ENCODE measurements at places on chromosomes 2 and 18.

- DNase-seq: no peak
Measured at GRCh38 chr2:103174711-103175110, 412.9 kb downstream of the TMEM182 start.

- no peak for DNase-seq
Measured at GRCh38 chr2:42092084-42092996, 44.5 kb downstream of the PKDCC start.

DNA sequence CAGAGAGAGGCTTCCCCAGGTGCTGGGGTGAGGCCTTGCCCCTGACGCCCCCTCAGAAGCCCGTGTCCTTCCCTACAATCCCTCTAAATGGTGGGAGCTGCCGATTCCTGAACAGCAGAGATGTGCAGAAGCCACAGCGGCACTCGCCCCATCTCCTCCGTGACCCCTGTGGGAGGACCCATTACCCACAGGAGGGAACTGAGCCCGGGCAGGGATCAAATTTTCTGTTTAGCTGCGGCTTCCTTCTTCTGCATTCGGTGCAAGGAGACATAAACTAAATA is 181.2 kb upstream of the RAB6C start:
- DNase-seq: no peak

DNA sequence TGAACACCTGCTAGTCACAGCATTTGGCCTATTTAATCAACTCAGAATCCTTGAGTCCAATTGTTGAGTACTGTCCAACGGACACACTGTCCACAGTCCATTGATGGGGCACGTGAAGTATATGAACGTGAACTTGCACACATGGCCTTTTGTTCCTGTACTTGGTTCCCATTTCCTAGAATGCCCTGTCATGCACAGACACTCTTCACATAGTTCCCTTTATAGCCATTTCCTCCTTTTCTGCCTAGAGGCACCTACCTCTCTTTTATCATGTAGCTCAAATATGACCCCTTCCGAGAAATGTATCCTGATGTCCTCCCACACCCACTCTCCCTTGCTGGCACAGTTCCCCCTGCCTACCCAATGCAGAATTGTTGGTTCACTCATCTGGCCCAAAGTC is 8.7 kb upstream of the CRYGA start:
- no peak for DNase-seq

GRCh38 chr2:67091681-67092080 is 305.5 kb upstream of the ETAA1 start:
- no peak for DNase-seq

DNA sequence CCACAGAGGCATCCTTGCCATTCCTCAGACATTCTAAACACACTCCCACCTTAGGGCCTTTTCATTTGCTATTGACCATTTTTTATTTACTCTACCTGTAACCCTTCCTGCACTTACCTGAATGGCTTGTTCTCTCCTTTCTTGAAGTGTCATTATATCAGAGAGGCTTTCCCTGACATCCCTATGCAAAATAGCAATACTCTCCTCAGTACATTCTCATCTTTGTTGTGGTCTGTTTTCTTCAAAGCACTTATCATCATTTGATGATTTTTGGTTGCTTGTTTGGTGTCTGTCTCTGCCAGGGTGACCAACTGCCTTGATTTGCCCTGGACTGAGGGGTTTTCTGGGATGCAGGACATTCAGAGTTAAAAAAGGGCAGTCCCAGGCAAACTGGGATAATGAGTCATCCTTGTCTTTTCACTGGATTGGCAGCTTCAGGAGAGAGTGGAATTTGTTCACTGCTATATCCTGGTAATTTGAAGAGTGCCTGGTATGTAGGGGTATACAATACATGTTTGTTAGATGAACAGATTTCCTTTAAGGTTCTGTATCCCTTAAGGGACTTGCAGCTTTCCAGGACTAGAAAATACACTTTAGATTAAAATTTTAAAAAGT is 102.4 kb downstream of the BABAM2 start:
- DNase-seq: no peak

DNA sequence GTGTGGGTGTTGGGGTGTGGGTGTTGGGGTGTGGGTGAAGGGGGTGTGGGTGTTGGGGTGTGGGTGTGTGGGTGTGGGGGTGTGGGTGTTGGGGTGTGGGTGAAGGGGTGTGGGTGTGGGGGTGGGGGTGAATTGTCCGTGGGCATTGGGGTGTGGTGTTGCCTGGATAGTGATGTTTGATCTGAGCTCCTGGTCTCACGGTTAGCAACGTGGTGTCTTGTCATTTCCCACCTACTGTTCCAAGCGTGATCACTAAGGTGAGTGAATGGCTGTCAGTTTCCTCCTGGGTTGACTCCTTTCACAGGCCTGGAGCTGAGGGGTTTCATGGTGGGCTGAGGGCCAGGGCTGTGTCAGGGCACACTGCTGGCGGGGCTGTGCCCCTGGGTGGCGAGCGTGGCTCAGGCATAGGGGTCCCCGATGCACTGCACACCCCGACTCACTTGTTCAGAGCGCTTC is 27.2 kb downstream of the RTP5 start:
- DNase-seq: no peak

DNA sequence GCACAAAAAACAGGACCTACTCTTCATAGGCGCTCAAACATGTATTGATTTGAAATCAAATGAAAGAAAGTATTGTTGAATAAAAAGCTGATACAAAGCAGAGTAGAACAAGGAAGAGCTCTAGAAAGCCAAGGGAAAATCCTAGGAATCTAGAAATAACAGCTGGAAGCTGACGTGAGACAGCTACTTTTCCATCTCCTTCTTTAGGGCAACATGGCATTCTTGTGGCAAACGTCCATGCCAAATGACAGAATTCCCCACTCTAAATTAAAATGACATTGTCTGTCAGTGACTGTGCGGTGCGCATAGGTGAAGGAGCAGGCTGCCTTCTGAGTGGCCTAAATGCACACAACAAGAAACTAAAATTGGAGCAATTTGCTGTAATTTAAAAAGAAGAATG is 557.4 kb downstream of the SOX11 start:
- DNase-seq: no peak

- DNase-seq: peak; percentile 13
Measured at GRCh38 chr2:241848761-241849615, 9.7 kb downstream of the PDCD1 start.

GRCh38 chr2:101111917-101112771 is 39.0 kb downstream of the TBC1D8 start:
- DNase-seq: no peak

- DNase-seq: no peak
Measured at GRCh38 chr18:41545091-41545888, 409.7 kb upstream of the PIK3C3 start.

DNA sequence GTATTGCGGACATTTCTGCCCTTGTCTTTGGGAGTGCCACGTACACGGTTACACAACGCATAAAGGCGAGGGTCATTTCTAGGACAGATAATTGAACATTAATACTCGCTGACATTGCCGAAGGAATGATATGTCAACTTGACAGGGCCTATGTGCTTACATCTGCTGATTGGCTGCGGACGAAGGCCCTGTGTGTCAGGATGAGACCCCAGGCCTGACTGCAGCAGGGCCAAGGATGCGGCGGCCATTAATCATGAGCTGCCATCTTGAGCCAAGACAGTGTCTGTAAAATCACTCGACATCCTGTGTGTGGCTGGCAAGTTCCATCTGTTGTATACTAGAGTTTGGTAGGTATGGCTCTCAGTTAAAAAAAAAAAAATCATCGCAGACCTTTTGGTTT is 96.6 kb downstream of the MEIS1 start:
- DNase-seq: no peak

DNA sequence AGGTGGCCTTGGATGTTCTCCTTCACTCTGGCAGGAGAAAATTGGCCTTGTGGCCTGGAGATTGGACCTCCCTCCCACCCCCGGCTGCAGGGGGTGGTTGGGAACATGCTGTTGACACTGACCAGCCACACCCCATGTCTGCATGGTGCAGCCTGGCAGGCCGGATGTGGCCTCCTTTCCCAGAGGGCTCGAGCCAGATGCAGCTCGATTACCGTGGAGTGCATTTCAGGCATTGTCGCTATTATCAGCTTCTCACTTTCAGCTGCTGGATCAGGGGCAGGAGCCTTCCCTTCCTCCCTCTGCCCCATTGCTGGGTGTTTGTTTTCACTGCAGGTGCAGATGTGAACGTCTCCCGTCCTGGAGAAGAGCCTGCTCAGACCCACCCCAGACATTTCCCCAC is 211.0 kb upstream of the SIX2 start:
- no peak for DNase-seq

DNA sequence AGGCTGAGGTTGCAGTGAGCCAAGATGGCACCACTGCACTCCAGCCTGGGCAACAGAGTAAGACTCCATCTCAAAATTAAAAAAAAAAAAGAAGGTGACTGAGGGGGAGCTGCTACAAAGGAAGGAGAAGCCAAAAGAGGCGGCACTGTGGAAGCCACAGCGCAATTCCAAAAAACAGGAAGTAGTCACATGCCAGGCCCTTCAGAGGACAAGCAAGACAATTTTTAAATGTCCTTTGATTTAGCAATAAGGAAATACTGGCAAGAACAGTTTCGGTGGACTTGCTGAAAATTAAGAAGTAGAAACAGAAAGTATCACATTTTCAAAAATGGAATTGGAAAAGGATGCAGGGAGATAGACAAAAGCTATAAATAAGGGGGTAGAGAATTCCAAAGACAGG is 122.8 kb downstream of the OSBPL1A start:
- no peak for DNase-seq

GRCh38 chr2:189116087-189116486 is 63.5 kb downstream of the COL5A2 start:
- DNase-seq: no peak

DNA sequence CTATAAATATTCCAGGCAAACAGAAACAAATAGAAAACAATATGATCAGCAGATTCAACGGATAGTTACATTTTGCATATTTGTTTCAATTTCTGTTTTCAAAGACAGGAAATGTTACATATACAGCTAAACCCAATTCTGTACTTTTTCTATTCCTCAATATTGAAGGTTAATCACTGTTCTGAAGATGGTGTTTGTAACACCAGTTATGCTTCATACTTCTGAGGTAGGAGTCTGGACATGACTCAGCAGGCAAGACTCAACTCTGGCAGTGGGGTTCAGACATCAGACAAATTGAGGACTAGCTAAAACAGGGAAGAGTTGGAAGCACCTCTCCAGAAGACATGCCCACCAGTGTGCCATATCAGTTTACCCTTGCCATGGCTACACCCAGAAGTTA is 16.6 kb downstream of the SERPINB13 start:
- peak; percentile 60 for DNase-seq

DNA sequence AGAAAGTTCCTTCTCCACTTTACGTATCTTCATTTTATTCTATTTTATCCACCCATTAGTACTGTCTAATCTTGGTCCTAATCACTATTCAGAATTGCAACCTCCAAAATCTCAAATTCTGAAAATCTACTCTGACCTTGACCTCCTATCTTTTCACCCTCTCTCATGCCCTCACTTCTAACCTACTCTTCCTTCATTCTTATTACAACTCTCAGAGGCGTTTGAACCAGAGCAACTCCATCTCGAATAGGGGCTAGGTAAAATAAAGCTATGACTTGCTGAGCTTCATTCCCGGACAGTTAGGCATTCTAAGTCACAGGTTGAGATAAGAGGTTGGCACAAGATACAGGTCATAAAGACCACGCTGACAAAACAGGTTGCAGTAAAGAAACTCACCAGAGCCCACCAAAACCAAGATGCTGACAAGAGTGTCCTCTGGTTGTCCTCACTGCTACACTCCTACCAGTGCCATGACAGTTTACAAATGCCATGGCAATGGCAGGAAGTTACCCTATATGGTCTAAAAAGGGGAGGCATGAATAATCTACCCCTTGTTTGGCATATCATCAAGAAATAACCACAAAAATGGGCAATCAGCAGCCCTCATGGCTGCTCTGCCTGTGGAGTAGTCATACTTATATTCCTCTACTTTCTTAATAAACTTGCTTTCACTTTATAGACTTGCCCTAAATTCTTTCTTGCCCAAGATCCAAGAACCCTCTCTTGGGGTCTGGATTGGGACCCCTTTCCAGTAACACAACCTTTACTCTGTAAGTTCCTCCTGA is 11.4 kb downstream of the CCDC88A start:
- no peak for DNase-seq

DNA sequence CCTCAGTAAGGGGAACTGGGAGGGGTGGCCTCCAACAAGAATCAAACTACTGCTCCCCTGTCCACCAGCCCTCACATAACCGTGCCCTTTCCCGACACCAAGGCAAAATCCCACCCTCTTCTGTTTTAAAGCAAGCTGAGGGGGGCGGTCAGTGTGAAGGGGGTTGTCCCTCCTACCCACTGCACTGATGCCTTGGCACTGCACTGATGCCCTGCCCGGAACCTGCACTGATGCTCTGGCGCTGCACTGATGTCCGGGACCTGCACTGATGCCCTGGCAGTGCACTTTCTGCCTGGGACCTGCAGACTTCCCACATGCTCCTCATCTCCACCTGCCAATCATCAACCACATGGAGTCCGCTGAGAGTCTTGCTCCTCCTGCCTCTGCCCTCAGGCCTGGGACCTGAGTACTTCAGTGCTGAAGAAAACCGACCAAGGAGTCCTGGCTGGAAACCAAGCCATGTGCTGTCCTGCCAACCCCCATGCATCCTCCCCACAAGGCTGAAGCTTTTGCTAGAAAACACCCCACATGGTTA is 179.5 kb downstream of the SMAD2 start:
- no peak for DNase-seq

DNA sequence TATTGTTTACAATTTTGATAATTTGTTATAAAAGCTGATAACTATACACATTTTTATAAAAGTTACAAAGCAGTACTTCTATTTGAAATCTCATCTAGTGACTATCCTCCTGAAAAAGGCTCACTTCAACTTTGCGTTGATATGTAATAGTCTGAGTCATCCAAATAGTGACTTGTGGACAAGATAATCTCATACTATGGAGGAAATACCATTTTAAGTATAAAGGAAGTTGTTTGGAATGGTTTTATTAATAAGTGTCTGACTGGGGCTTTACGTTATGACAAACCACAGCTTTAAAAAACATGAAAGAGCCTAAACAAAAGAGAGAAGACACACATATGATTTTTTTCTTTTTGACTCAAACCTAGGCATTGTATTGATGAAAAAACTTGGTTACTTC is 272.3 kb upstream of the COL3A1 start:
- no peak for DNase-seq

DNA sequence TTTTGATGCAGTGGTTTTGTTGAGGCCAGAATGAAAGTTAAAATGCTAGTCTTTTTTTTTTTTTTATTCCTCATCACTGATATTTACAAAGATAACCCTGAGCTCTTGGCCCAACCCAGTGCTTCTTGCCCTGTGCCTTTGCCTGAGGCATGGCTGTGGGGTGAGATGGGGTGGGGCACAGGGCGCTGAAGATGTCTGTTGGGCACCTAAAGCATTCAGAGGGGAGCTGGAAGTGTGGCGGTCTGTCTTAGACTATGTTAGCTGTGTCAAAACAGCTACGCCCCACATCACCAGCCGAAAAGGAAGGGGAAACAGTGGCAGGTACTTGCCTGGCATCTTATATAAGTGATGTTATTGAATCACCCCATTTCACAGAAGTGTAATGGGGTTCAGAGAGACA is 20.7 kb downstream of the TOGARAM2 start:
- DNase-seq: no peak

DNA sequence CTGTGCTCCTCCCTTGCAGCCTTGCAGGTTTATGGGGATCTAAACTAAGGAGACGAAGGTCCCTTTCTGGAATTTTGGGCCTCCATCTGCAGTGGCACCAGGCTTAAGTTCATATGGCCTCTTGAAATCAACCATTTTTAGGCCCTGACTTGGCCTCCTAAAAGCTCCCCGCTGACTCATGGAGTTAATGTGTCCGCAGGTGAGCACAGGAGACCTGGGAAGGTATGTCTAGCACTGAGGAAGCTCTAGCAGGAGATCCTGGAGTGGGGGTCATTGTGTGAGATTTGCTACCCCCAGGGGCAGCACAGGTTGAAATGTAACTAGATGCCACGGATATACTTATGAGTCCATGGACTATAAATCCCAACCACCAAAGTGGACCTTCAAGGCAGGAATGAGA is 95.9 kb upstream of the CELF4 start:
- DNase-seq: no peak

All from GM20000 (cell line).